ENCODE measurements at places on chromosomes 16 and 17. TPM values are rescaled to one million over a fixed set of nuclear protein-coding genes. Genes with fewer than 3 reads are reported as not detected.

HOXB3 gene
- 16.0 TPM for total RNA-seq

DNA sequence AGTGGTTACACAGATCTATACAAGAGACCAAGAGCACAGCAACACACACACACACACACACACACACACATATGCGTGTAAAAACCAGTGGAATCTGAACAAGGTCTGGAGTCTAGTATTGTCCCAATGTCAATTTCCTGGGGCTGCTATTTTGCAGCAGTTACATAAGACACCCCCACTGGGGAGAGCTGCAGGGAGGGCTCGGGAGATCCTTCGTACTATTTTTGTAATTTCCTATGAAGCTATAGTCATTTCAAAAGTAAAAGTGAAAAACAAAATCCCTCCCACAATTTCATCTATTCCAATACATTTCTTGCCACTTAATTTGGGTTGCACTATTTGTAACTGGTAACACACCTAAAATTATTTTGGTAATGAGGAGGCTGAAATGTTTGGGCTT lies 68.5 kb downstream of the C16orf95 start:
- DNase-seq, result no peak

- peak; percentile 63 for DNase-seq
These were observed 9.2 kb downstream of the SNN start for GRCh38 chr16:11677451-11677951.

DNA sequence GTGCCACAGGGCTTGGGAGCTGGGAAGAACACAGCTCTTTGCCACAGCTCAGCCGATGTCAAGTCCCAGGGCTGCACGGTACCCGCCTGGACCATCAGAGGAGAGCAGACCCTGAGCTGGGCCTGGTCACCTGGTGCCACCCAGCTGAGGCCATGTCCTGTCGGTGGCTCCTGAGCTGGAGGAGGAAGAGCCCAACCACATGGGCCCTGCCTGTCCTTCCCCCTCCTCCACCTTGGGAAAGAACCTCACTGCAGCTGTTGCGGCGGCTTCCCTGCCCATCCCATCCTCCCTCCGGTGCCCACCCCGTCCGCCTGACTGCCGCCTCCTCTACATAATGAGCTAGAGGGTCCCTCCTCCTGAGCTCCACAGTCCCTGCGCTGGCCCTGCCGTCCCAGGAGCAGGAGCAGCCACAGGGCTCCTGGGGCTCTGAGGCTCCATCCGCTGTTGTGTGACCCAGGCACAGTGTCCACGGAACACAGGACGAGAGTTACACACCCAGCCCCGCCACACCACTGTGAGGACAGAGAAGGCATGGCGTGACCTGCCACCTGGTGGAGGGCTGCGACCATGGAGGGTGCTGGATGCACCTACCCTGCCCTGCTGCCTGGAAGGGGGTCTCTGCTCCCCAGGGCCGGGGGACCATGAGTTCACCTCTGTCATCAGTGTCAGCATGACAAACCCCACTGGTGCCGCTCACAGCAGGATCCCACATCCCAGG lies 21.4 kb upstream of the CHMP6 start:
- no peak for DNase-seq

DNA sequence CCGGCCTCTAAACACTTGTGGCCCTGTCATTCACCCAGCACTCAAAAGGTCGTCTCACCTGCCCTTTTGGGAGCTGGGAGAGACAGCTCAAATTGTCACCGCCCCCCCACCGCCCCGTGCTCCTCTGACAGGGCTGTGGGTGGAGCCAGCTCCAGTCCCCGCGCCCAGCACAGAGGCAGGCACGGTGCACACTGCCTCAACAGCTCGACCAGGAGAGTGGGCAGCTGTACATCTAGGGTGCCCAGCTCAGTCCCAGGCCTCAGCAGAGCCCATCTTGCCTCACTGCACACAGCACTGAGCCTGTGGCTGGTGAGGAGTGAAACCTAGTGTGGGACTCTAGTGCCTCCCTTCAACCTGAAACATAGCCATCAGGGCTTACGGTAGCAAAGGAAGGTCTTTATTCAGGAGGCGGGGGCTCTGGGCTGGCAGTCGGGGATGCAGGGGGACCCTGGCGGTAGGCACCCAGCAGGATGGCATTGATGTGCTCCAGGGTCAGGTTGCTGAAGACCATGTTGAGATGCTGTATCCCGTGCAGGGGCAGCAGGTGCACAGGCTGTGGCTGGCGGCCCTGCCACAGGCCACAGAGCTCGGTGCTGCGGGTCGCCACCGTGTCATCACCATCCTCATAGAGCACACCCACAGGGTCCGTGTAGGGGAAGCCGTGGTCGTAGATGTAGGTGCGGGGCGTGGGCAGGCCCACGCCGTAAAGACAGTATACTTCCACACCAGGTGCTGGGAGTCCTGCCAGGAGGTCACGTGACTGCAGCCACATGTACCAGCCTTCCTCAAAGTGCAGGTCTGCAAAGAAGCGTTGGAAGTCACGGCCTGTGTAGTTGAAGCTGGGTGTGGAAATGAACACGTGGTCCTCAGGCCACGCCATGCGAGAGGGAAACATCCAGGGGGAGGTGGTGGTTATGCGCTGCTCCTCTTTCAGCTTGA lies 3.1 kb upstream of the PSMB10 start:
- no peak for DNase-seq
